Ovary (tissue), 10 donors: ENCODE measurements at places on chromosomes 12 and 14. TPM values are rescaled to one million over a fixed set of nuclear protein-coding genes. Genes with fewer than 3 reads are reported as not detected.

DNA sequence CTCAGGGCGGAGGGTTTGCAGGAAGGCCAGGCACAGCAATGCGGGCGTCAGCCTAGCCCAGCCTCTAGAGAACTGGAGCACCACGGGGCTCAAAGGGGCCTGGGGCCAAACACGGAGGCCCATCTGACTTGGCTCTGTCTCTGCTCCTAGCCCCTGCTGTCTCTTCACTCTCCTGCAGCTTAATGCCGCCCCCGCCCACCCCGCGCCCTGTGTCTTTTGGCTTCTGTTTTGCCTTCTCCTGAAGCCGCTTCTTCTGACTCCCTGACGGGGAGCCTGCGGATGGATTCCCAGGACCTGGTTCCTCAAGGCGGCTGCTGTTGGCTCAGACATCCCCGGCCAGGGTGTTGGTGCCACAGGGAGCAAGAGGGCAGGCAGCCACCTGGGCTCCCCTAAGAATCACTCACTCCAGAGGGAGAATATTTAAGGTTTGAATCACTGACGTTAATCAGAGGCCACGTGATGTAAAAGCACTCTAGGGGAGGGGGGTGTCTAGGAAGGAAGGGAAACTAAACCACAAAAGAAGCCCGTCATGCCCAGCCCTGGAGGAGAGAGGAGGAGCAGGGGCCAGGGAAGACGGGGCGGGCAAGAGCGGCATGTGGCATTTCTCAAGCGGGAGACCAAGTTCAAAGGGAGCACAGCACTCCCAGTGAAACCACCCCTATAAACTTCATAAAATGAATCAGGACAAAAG, 36.9 kb upstream of the PRMT8 start:
- no peaks in the 10 kb centered on the region for H3K27me3 ChIP-seq
- no peak overlapping the region for H3K27ac ChIP-seq
- DNase-seq, result no peak
- no peaks in the 10 kb centered on the region for H3K36me3 ChIP-seq
- no peak overlapping the region for H3K4me3 ChIP-seq

IKBIP gene
- 10.7 TPM for polyA plus RNA-seq

SMCO3 gene
- polyA plus RNA-seq, result 0.04 TPM

MEG3 gene
- polyA plus RNA-seq, result 293 TPM

EML1 gene
- 19.5 TPM for polyA plus RNA-seq

MFAP5 gene
- polyA plus RNA-seq, result 106 TPM

PIWIL1 gene
- polyA plus RNA-seq, result 0.12 TPM

MTHFD1 gene
- polyA plus RNA-seq, result 21.5 TPM

SLC25A21 gene
- 0.75 TPM for polyA plus RNA-seq
